ENCODE measurements at places on chromosomes 6 and 20.

GRCh38 chr6:161414180-161414579, 140.3 kb upstream of the AGPAT4 start:
- DNase-seq, result no peak

- no peak for DNase-seq
Measured at GRCh38 chr20:47586649-47587294, 85.1 kb downstream of the NCOA3 start.

DNA sequence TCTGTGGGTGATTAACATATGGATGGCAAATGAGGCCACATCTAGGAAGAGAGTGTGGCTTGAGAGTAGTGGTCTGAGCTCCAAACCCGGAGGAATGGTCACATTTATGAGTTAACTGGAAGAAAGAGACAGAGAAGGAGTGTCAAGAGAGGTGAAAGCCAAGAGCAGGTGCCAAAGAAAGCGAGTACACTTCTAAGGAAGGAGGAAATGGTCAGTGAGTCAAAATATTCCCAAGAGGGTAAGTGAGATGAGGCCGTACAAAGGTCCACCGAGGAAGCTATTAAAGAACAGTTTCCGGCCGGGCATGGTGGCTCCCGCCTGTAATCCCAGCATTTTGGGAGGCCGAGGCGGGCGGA, 104.5 kb upstream of the RNF24 start:
- no peak for DNase-seq

DNA sequence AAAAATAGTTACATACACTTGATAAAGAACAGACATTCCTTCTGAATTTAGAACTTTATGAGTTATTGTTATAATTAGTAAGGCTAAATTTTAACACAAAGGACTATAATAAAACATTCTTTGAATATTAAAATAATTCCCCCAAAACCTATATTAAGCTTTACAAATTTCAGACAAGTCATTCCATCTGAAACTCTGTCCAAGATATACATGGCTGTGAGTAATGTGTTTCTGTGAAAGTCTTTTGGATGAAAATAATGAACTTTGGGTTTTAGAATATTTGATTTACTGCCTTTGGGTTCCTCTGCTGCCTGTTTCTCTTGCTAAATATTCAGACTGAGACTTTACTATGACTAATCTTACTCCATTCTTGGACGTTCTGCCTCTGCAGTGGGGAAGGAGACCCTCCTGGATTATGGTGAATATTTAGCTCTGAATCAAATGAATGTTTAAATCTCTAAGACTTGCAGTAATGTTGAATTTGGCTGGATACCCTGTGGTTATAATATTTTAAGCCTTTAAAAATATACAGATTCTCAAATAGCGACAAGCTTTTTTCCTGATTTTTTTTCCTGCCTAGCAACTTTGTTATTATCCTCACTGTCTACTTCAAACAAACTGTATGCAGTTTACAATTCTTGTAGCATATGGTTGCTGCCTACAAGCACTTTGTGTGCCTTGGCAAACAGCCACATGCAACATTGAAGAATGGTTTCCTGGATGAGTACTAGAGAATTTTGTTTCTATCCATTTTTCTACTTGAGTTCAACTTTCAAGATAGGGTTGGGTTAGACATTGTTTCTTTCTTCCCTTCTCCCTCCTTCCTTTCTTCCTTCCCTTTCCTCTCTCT, 51.4 kb downstream of the TXLNB start:
- no peak for DNase-seq

GRCh38 chr6:153616506-153616905, 422.5 kb upstream of the OPRM1 start:
- DNase-seq, result no peak

DNA sequence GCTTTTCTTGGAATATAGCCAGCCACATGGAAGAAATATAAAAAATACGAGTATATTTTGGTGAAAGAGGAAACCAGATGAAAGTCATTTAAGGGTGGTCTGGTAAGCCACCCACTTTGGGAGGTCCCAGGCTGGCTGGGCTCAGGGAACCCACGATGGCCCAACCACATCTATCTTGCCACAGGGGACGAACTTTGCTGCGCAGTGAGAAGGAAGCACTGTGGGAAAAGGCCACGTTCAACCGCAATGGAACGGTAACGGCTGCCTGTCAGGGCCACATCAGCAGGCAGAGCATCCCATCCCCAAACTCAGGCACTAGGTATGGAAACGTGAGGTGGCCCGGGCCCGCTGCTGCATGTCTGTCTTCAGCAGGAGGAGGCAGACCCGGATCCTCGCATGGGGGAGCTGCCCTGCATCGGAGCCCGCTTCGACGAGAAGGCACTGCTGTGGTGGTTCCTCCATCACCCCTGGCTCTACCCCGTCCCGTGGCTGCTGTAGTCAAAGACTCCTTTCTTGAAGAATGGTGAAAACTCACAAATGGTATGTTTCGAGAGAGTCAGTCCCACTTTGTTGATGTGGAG, 300.4 kb downstream of the KIF16B start:
- no peak for DNase-seq

- DNase-seq, result no peak
Measured at GRCh38 chr6:138396709-138397108, 7.3 kb upstream of the HEBP2 start.

- DNase-seq, result no peak
Measured at GRCh38 chr6:142761756-142762155, 183.2 kb downstream of the HIVEP2 start.

DNA sequence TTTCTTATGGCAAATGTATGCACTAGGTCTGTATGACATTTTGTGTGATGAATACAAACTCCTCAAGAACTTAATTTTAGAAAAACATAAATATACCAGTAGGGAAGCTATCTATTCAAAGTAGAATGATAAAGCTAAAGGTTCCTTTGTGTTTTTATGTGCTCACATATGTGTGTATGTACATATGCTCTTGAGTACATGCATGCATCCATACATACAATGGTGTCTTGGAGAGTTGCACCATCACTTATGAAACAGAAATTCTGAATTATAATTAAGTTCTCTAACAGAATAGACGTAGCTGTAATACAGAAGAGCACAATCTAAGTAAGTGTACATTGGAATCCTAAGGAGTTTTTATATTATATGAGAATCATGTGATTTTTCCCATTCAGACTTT, 2.3 kb downstream of the NKAIN2 start:
- no peak for DNase-seq

GRCh38 chr6:53956068-53956711, 155.1 kb upstream of the MLIP start:
- no peak for DNase-seq

DNA sequence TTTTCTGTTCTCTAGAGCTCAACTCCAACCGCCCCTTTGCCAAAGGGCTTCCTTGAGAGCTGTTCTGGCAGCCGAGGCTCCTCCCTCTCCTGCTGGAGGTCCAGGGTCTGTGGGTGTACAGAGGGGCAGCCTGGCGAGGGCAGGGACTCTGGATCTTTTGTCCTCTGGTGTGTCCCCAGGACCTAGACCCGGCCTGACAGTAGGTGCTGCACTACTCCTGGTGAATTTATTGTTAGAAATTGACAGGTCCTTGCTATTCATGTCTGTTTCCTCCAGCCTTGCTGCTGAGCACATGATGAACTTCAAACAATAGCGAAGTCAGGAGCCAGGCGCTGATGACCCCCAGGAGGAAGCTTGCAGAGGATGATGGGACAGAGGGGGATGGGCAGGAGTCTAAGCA, 234.7 kb upstream of the SULF2 start:
- DNase-seq, result no peak

- no peak for DNase-seq
Measured at GRCh38 chr6:111995404-111995803, 58.5 kb upstream of the CCN6 start.

DNA sequence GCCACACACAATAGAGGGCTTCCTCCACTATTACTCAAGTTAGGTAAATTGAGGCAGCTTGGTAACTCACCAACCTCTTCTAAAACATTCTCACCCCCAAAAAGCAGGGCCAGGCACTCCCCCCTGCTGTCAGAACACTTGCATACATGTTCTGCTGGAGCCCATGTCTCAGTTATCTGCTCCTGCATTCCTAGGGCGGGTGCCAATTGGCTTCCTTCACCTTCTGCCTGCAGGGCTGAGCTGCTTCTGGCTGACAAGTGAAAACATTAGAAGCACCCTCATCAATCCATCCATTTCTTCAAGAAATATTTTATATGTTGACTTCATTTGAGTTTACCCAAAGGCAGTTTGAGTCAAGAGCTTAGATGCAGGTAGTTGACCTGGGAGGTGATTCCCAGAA, 4.5 kb upstream of the ENTPD6 start:
- no peak for DNase-seq

DNA sequence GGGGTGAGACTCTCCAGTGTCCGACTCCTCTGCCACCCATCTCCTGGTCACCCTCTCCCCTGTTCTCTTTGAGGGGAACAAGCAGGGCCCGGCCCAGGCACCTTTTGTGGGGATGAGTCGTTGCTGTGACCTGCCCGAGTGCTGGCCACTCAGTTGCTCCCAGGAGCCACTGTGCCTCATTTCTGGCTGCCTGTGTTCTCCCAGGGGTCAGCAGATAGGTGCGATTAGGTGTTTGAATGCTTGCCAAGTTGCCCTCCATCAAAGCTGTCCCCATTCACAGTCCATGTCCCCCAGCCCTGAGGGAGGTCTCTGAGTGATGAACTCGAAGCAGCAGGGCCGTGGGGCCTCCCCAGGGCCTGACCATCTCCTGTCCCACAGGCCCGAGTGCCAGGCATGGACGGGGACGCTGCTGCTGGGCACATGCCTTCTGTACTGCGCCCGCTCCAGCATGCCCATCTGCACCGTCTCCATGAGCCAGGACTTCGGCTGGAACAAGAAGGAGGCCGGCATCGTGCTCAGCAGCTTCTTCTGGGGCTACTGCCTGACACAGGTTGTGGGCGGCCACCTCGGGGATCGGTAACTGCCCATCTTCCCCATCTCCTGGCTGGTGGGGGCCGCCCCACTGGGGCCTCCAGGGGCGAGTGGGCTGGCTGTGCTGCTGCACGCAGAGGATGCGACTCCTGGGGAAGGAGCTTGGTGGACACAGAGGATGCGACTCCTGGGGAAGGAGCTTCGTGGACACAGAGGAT, 4.1 kb downstream of the SLC17A9 start:
- DNase-seq, result no peak

GRCh38 chr6:12913201-12913600, 196.6 kb downstream of the PHACTR1 start:
- no peak for DNase-seq

GRCh38 chr20:18669241-18670019, 81.6 kb downstream of the DTD1 start:
- no peak for DNase-seq

- no peak for DNase-seq
Measured at GRCh38 chr20:46802722-46803121, 91.9 kb upstream of the EYA2 start.

GRCh38 chr6:115983998-115984397, 76.7 kb downstream of the FRK start:
- no peak for DNase-seq

DNA sequence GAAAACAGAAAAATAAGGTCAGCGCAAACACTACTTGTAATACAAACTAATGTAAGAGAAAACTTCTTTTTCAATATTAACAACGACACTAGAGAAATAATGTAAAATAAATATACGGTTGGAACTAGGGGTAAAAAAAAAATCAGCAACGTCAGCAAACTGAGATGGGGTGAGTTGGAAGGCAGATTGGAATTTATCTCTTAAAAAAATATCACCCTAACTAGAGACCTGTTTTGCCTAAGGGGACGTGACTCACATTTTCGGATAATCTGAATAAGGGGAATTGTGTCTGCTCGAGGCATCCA, 705 bp upstream of the UTRN start:
- DNase-seq, result no peak

DNA sequence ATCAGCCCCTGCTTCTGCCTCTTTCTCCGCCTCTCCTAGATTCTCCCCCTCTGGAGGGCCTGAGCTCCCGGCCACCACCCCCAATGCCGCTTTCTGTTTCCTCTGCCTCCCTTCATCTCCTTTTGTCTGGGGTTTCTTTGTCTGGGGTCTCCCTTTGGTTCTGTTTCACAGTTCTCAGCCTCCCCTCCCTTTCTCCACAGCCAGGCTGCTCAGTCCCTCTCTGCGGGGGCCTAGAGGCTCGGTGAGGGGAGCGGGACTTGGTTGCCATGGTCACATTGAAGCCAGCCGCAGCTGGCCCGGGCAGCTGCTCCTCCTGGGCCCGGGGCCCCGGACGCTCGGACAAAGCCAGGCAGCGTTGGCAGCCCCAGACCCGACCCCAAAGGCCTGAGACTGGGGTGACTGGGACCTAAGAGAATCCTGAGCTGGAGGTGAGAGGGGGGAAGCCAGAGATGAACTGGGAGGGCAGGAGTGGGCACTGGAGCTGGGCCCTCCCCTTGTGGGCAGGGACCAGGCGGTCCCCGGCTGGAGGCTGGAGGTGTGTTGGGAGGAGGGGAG, 3.5 kb upstream of the DDR1 start:
- DNase-seq, result no peak

DNA sequence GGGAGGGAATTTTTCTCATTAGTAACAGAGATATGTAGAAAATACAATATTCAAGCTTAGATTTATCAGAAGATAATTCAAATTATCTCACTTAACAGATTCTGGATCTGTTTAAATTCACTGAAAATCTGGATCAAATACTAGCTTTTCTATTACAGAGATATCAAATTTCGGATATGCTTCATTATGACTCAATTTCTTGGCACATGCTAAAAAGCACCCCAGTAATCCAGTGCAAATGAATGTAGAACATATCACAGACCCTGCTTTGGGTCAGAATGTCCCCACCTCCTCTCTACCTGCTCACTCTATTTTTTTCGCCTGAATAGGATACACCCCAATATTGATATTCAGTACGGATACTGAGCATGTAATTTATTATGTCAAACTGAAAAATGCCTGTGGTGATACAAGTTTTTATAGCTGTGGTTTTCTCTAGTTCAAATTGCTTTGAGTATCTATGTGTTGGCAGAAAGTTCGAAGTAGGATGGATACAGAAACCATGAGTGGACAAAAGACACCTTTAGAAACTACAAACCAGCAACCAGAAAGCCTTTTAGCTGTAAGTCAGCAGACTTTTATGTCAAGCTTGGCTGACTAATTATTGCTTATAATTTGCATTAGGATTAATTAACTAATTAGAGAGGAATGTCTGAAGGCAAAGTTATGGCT, 290.0 kb downstream of the TFAP2B start:
- no peak for DNase-seq

GRCh38 chr6:151692216-151692615, 115.3 kb upstream of the ESR1 start:
- DNase-seq, result no peak

GRCh38 chr6:83044091-83044768, 21.4 kb downstream of the UBE3D start:
- no peak for DNase-seq
